ENCODE measurements at places on chromosomes 16 and 17. TPM values are rescaled to one million over a fixed set of nuclear protein-coding genes. Genes with fewer than 3 reads are reported as not detected.

The ENO3 gene
- 7.4 TPM for total RNA-seq

The KRT9 gene
- not detected for total RNA-seq

GRCh38 chr16:7405166-7405565 is 72.5 kb downstream of the RBFOX1 start:
- DNase-seq, result no peak

- DNase-seq, result no peak
Measured at GRCh38 chr16:86971251-86971650, 345.9 kb downstream of the C16orf95 start.

- no peak for DNase-seq
Measured at GRCh38 chr16:17571499-17572093, 100.8 kb upstream of the XYLT1 start.

GRCh38 chr17:42274253-42274542 is 2.0 kb downstream of the STAT5B start:
- DNase-seq, result no peak

- no peak for DNase-seq
Measured at GRCh38 chr16:19228052-19228451, 57.5 kb upstream of the CLEC19A start.

- DNase-seq, result no peak
Measured at GRCh38 chr17:13569398-13570123, 32.2 kb downstream of the HS3ST3A1 start.

DNA sequence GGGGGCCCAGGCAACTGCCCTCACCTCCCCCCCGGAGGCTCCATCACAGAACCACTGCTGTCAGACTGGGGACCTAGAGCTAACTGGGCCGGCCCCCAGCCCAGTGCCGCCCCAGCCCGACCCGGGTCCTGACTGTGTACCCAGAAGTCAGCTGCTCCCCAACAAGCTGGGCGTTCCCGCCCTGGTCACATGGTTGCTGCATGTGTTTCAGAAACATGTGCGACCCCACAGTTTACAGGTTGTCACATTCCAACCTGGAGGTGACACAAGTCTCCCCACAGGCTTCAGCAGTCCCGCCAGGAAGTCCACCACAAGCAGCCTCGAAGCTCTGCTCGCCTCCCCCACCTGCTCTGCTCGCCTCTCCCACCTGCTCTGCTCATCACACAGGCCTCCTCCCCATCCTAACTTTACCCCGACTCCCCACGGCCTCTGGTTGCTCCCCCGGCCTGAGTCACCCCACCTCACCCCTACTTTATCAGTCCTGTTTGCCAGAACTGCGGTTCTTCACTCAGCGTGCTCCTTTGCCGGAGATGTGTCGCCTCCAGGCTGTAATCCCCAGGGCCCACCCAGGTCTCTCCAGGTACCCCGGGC is 968 bp downstream of the MRPL28 start:
- DNase-seq, result no peak

GRCh38 chr17:1577182-1577581 is 14.6 kb upstream of the PITPNA start:
- peak; percentile 96 for DNase-seq

Measured in fibroblast of villous mesenchyme (primary cell).